Cortex of kidney (tissue), 1 donor: ENCODE measurements at places on chromosomes 5 and 9.

DNA sequence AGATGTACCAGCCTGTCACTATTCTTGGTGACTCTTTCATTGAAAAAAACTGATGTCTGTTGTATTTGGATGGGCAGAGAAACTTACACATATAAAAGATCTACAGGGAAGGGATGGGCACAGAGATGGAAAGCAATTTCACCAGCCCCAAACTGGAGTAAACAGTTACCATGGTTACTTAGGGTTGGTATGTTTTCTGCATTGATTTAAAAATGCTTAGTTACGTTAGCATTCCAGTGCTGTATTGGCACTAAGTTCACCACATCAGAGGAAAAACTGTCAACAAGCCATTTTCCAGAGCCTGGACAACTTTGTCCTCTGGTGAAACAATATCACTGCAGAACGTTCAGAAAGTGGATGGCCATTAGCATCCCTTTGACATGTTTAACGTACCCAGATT, 28.0 kb downstream of the MARCHF3 start:
- no peak for DNase-seq

DNA sequence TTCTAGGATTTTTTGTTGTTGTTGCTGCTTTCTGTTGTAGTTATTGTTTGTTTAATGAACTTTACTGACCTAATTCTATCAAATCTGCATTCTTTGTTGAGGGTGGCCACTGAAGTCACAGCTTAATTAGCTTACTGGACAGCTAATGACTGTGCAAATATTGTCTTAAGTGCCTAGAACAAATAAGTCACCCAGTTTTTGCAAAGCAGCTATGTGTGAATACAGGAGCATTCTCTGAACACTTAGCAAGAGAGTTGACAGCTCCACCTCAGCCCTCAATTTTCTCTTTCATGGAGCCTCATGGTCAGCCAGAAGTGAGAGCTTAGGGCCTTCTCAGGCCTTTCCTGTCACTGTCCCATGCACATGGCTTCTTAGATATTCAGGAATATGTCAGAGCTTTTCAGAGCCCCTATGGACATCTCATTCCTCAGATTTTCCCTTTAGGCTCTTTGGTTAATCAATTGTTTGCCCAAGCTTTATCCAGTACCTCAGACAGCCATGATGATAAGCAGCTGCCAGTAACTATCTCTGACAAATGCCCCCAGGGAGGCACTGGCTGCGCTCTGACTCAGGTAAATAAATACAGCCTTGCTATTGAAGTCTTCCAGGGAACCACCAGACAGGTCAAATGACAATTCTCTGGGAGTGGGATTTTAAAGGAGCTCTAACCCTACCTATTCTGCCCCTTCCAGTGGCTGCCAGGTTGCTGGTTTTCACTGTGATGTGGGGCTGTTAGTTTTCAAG, 241.4 kb upstream of the IL12B start:
- no peak for DNase-seq

DNA sequence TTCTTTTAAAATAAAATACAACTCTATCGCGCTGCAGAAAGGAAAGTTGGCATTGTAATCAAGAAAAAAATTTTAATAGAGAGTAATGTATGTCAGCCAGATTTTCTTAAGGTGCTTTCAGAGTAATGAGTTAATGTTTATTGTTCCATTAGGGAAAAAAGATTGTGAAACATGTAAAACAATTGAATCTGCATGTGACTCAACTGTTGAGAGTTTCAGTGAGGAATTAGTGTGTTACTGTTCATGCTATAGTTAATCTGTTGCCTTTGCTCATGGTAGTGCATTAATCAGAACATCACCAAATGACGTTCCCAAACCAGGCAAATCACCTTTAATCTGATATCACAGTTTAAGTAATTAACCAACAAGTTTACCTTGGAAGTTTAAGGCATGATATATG, 600.5 kb downstream of the NR2F1-AS1 start:
- DNase-seq = no peak

DNA sequence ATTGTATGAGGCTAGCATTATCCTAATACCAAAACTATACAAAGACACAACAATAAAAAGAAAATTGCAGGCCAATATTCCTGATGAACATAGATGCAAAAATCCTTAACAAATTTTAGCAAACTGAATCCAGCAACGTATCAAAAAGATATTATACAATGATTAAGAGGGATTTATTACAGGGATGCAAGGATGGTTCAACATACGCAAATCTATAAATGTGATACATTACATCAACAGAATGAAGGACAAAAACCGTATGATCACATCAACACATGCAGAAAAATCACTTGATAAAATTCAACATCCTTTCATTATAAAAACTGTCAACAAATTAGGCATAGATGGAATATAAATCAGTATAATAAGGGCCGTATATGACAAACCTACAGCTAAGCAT, 27.1 kb upstream of the ARL15 start:
- DNase-seq = no peak

- DNase-seq = no peak
Measured at GRCh38 chr9:125794708-125795107, 47.5 kb downstream of the PBX3 start.

DNA sequence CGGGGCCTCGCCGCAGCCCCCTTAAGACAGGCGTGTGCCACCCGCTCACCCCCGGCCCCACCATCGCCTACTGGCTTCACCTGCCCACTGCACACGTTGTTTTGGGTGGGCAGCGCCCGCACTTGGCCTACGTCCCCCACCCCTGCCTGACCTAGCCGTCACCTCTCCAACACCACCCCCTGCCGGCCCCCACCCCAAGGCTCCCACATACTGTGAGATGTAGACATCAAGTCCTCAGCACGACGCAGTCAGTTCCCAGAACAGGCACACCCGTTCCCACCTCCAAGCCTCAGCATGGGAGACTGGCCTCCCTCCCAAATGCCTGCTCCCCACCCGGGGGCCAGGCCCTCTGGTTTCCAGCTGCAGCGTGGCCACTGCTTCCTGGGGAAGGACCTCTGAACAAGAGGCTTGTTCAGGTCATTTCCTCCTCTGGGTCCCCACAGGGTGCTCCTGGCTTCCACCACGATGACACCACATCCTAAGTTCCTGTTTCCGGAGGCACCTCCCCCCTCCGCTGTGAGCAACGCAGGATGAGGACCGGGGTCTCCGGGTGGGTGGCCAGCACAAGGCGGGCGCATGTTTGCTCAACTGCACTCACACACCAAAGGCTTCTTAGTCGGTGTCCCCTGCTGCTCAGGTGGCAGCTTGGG, 11.3 kb downstream of the DBN1 start:
- no peak for DNase-seq

- no peak for DNase-seq
Measured at GRCh38 chr5:38718771-38719391, 126.9 kb upstream of the OSMR start.

GRCh38 chr9:32579706-32580331, 6.9 kb upstream of the NDUFB6 start:
- DNase-seq = no peak

GRCh38 chr9:133760713-133761290, 22.6 kb upstream of the SARDH start:
- DNase-seq = no peak

DNA sequence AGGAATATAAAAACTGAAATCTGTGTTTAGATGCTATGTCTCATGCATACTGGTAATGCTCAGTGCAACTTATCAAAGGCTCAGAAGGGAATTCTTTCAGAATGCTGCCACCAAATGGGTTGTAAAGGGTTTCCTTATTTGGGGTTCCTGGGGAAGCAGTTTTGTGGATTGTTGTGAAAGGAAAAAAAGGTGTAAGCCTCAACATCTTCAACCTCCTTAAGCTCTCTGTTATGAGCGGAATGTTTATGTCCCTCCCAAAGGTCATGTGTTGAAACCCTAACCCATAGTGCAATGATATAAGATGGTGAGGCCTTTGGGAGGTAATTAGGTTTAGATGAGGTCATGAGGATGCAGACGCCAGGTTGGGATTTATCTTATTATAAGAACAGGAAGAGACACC, 41.6 kb downstream of the GNA14 start:
- no peak for DNase-seq

DNA sequence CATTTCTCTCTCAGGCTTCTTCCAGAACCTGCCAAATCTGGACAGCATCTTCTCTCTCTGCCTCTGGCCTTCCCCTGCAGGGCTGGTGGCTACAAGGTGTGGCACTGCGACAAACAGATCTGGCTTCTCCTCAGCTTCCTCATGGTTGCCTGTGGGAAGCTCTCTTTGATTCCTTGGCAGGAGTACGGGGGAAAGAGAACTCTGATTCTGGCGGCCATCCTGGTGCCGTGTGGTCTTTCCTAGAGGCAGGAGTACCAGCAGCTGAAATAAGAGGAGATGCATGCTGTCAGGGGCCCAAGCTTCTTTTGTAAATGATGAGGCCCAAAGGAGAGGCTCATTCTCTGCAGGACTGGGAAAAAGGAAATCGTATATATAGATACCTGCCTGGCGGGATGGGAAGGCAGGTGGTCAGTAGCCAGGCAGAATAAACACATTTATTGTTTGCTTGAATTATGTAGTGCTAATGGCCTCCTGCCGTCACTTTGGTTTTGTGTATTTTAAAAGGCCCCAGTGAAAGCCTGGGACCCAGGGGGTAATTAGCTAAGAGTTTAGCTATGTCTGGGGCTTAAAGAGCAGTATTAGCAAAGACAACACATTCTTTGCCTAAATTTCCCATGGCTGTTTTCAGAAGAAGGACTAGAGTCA, at the start of gene CER1:
Gene CER1 (minus strand): TSS at position 343 of the 645 bp plus-strand sequence. CDS start 61 bp downstream, at position 282.
- no peak for DNase-seq

DNA sequence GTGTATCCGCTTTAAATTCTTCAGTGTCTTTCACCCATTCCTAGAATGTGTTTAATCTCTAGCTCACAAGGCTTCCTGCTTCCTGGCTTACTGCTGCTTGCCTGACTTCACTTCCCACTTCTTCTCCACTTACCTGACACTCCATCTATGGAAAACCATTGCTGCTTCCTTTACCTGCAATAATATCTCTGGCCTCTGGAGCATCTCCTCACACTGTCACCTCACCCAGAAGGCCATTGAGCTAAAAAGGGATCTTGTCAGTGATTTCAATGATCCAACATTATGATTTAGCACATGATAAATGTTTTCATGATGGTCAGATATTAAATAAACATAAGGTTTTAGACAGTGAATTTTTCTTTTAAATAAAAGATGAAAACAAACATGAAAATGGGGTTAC, 281.1 kb downstream of the MRPS30 start:
- no peak for DNase-seq

- no peak for DNase-seq
Measured at GRCh38 chr5:178271231-178271630, 38.6 kb upstream of the PHYKPL start.

DNA sequence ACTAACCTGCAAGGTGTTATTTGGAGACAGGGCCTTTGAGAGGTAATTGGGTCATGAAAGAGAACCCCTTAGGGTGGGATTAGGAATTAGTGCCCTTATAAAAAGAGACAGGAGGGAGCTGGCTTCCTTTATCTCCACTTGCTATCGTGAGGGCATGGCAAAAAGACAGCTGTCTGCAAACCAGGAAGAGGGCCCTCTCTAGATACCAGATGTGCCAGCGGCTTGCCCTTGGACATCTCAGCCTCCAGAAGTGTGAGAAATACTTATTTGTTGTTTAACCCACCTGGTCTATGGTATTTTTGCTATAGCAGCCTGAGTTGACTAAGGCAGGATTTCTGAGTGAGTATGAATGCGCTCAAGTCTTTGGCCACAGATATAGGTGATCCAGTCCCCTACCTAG, 978 bp upstream of the RGS14 start:
- no peak for DNase-seq

DNA sequence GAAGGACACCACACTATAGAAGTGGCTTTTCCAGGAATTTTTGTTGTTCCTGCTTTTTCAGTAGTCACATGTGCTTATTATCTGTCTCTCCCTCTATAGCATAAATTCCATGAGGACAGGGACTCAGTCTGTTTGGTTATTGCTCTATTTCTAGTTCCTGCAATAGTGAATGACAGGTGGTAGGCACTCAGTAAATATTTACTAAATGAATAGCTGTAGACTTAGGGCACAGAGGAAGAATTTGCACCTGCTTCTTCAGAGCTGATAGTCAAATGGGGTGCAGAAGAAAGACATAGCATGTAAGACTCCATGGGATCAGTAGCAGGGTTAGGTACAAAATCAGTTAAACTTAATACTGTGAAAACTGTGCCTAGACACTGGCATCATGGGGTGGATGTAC, 580.2 kb downstream of the CCDC171 start:
- no peak for DNase-seq

GRCh38 chr9:30382271-30382670, 2002.2 kb upstream of the ACO1 start:
- DNase-seq = no peak

- DNase-seq = no peak
Measured at GRCh38 chr5:6718161-6718681, 5.0 kb downstream of the TENT4A start.

- no peak for DNase-seq
Measured at GRCh38 chr5:131570757-131571156, 64.3 kb downstream of the RAPGEF6 start.

- DNase-seq = no peak
Measured at GRCh38 chr5:167638816-167639215, 652.6 kb upstream of the WWC1 start.

DNA sequence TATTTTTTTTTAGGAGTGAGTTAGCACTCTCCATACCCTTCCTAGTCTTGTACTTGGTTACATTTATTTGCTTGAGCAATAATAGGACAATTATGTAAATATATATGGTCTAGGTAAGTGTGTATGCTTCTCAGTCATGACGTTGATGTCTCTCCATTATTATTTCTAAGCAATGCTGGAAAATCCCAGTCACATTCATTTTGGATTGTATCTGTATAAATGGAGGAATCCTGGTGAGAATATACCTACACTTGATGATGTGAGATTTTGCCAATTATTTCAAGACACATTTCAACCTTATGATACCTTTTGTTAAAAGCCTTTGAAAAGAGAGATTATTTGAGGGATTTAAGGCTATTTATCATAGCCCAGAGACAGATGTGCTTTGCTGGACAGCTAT, 2244.5 kb upstream of the WWC1 start:
- DNase-seq = no peak

GRCh38 chr9:23743036-23743435, 83.0 kb downstream of the ELAVL2 start:
- DNase-seq = no peak

DNA sequence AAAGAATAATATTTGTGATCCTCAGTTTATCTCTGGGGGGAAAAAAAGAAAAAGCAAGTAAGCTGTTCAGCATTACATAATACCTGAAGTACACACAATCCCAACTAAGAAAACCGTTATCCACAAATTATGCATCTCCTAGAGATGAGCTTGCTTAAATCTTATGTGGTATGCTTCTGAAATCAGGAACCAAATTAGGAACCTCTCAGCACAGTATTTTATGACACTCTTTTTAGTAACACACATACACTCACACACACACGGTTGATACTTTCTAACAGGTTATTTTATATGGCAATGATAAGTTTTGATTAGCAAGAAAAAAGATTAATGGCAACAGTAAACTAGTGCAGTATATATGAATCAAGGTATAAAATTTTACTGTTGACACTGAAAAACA, 1.2 kb upstream of the ZNF510 start:
- DNase-seq = no peak

DNA sequence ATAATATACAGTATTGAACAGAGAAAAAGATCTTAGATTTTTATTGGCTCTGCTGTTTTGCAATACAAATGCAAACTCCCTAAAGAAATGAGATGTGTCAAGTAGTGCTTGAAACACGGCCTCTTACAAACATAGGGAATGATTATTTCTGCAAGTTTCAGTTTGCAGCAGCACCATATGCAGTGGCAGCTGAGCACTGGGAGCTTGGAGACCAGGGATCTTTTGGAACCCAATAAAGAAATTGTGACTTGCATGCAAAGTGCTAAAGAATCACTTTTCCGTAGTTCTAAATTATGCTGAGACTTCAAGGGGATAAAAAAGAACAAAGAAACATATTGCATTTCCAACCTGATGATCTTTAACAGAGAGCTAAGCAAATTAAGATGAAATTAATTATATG, 674.6 kb upstream of the ZNF608 start:
- no peak for DNase-seq
